ENCODE measurements at places on chromosomes 6 and 20. TPM values are rescaled to one million over a fixed set of nuclear protein-coding genes. Genes with fewer than 3 reads are reported as not detected.

GRCh38 chr6:166903027-166903426 is 53.3 kb downstream of the RNASET2 start:
- DNase-seq = no peak

Gene FILIP1
- not detected for total RNA-seq

DNA sequence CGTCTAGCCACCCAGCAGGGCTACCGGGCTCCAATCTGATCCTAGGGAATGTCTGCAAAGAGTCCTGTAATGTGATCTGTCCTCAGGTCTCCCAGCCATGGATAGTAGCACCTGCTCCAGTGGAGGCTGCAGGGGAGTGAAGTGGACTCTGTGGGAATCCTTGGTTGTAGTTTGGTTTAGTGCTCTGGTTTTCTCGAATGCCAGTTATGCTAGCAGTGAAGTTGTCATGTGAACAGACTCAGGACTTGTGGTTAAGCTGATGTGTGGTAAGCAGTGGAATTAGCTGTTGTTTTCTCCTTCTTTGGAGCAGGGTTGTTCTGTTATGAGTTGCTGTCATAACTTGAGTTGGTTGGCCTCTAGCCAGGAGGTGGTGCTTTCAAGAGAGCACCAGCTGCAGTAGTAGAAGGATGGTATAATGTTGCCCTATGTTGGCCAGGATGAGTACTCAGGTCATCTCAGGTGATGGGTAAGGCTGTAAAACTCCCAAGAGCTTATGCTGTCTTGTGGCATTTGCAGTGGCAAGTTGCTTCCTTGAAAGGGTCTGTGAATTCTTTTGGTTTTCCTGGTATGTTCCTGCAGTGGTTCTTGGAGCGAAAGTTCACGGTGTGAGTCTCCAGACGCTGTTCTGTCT is 390.2 kb downstream of the UTRN start:
- no peak for DNase-seq

- no peak for DNase-seq
Observed at GRCh38 chr6:54086439-54086838, 24.8 kb upstream of the MLIP start.

DNA sequence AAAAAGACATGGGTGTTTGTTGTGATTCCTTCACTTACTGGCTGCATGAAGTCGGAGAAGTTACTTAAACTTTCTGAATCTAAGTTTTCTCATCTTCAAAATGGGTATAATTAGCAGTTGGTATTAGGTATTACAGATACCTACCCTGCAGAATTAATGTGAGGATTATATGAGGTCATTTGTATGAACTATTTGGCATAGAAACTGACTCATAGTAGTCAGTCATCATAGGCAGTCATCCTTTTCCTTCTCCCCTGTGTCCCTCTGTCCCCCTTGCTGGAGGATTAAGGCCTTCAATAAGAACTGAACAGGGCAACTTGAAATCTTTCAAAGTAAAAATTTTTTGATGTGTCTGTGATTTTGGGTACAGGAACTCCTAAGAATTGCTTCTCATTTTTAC is 26.3 kb downstream of the RALGAPB start:
- DNase-seq = no peak

GRCh38 chr20:50478162-50478990 is 31.8 kb upstream of the PTPN1 start:
- DNase-seq = peak; percentile 91

Gene CST2
- not detected for total RNA-seq

- DNase-seq = peak; percentile 28
Observed at GRCh38 chr6:104381907-104382306, 477.8 kb downstream of the HACE1 start.

DNA sequence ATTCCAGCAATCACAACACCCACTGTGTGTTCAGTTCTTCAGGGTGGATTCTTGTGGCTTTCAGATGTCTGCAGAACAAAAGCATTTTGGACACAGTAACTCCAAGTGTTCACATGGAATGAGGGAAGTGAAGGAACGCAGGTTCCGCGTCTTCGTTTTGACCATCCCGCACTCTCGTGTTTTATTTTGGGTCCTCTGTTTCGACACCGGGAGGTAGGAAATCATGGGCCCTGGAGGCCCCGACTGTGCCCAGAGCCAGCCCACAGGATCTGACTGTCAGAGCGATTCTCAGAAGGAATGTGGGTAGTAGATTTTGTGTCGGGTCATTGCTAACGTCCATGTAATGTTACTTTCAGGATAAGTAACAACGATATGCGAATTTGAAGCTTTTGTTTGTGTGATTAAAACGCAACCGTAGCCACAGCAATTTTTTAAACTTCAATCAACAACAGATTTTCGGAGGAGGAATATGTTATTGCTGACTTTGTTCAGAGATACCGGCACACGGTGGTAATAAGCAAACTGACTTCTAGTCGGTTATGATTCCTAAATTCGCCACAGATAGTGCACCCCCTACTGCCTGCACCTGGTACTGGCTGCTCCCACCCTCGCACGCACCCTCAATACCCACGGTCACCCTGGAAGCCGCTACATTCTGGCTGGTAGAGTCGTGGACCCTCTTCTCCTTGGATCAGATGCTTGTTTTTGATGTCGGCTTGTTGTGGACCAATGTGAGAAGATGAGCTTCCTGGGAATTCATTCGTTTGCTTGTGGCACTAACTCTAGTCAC is 10.5 kb downstream of the NPEPL1 start:
- DNase-seq = no peak

DNA sequence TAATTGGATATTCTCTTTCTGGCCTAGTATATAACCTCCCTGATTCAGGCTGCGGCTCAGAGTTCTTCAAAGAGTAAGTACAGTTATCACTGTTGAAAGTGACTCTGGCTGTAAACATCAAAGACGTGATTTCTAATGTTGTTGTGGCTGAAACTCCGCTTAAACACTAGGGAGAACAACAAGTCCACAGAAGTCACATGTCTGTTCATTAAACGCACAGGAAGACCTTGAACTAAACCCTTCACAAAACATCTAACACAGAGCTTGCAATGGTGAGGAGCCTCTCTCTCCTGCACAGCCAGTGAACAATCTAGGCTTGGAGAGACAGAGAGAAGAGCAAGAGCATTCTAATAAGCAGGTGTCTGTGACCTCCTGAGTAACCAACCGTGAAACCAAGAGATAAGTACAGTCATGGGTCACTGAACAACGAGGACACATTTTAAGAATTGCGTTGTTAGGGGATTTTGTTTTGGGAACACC is 249.3 kb downstream of the PRKN start:
- no peak for DNase-seq

DNA sequence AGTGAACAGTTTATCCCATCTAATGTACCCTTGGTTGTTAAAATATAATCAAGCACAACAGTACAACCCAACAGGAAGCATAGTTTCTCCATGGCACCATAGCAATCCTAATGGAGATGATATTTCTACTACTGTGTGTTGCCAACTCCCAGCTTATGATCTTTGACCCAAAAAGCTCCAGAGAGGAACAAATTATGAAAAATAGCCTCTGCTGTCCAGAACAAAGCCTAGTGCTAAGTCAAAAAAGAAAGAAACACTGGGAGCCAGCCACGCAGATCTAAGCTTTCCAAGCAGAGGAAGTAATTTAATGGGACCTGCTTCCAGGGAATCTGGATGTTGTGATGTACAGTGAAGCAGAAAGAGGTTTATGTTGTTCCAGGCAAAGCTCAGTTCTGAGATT is 52.2 kb upstream of the TASP1 start:
- DNase-seq = no peak

Gene COL21A1
- 1.2 TPM for total RNA-seq

GRCh38 chr6:149860834-149861602 is 3.1 kb downstream of the LRP11 start:
- no peak for DNase-seq

GRCh38 chr20:20002101-20002998 is 14.8 kb upstream of the NAA20 start:
- DNase-seq = no peak

- no peak for DNase-seq
Observed at GRCh38 chr20:23643659-23644058, 5.9 kb upstream of the CST3 start.

Gene XRN2
- total RNA-seq = 79.8 TPM
